ENCODE measurements at places on chromosomes 7 and 10. TPM values are rescaled to one million over a fixed set of nuclear protein-coding genes. Genes with fewer than 3 reads are reported as not detected.

Gene NODAL
- total RNA-seq: not detected

Gene UNC5B
- 22.0 TPM for total RNA-seq

Gene FAM131B
- 1.00 TPM for total RNA-seq

Gene MOGAT3
- not detected for total RNA-seq

Gene FOXP2
- 2.4 TPM for total RNA-seq

Gene ZC3HAV1L
- total RNA-seq: 3.4 TPM

Gene CTTNBP2
- total RNA-seq: 0.28 TPM

Gene PPP1R3C
- 190 TPM for total RNA-seq

Gene DOCK4
- 6.8 TPM for total RNA-seq

Gene WASHC2C
- total RNA-seq: 40.5 TPM

Gene BTAF1
- 49.9 TPM for total RNA-seq

Gene FEZF1
- not detected for total RNA-seq

Gene LRRC17
- 71.5 TPM for total RNA-seq

Gene SLIT1
- total RNA-seq: not detected

Gene TMEM248
- total RNA-seq: 76.8 TPM

Gene C7orf57
- total RNA-seq: not detected

Gene GPR15LG
- not detected for total RNA-seq

Gene ZNF398
- total RNA-seq: 5.5 TPM

Gene LRIT1
- not detected for total RNA-seq

Gene AOAH
- total RNA-seq: not detected

Gene PRKRIP1
- 11.4 TPM for total RNA-seq

Gene CNPY4
- total RNA-seq: 35.8 TPM

Gene OPN1SW
- total RNA-seq: not detected

Gene MYL10
- not detected for total RNA-seq

Gene PDE1C
- total RNA-seq: 0.92 TPM

Gene ASIC3
- 0.14 TPM for total RNA-seq

Gene GAD2
- not detected for total RNA-seq

Gene ZNF365
- 2.8 TPM for total RNA-seq

Gene WAC
- total RNA-seq: 44.7 TPM

Gene STAMBPL1
- 27.3 TPM for total RNA-seq

Gene MBL2
- total RNA-seq: not detected

Gene PDE6C
- total RNA-seq: not detected

Gene CALML5
- not detected for total RNA-seq

Gene TSPAN13
- total RNA-seq: 2.4 TPM

Gene BTBD16
- total RNA-seq: not detected

Gene EXOSC1
- 35.3 TPM for total RNA-seq

Gene ALOX5
- not detected for total RNA-seq

Gene PARP12
- total RNA-seq: 9.1 TPM

Gene CYP2C19
- not detected for total RNA-seq

Gene PPP1R9A
- 0.18 TPM for total RNA-seq

Gene SOSTDC1
- total RNA-seq: not detected

Gene PRTFDC1
- total RNA-seq: 23.3 TPM

Gene OR9A2
- total RNA-seq: not detected

Gene CPVL
- total RNA-seq: 0.71 TPM

Gene BMPER
- 32.6 TPM for total RNA-seq

Gene PNLIPRP2
- total RNA-seq: not detected

Gene RAB19
- total RNA-seq: not detected

Gene IFIT5
- 20.2 TPM for total RNA-seq

Gene C7orf33
- not detected for total RNA-seq

All from smooth muscle cell of bladder (primary cell).